Substantia nigra (tissue), 51 donors: ENCODE measurements at places on chromosomes 5 and 9.

GRCh38 chr5:75358117-75358516, 21.1 kb downstream of the HMGCR start:
- no peak for DNase-seq

DNA sequence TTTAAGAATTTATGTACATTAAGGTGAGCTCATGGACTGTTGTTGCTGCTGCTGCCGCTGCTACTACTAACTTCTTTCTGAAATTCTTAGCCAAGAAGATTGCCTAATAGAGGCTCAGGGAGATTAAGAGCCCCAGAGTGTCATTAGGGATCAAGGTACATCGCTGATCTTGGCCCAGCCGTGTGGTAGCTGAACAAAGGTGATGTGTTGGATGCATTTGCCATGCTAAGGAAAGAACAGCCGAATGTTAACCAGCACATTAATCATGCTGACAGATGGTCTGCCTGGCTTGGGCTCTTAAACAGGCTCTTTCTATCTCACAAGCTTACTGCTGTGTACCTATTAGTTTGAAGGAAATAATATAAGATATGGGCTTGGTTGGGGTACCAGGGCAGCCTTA, 137.1 kb downstream of the KCTD16 start:
- no peak for DNase-seq

- no peak for DNase-seq
These were observed 46.2 kb upstream of the NKD2 start for GRCh38 chr5:962386-962785.

- no peak for DNase-seq
These were observed 102.2 kb downstream of the KLF4 start for GRCh38 chr9:107387409-107387808.

DNA sequence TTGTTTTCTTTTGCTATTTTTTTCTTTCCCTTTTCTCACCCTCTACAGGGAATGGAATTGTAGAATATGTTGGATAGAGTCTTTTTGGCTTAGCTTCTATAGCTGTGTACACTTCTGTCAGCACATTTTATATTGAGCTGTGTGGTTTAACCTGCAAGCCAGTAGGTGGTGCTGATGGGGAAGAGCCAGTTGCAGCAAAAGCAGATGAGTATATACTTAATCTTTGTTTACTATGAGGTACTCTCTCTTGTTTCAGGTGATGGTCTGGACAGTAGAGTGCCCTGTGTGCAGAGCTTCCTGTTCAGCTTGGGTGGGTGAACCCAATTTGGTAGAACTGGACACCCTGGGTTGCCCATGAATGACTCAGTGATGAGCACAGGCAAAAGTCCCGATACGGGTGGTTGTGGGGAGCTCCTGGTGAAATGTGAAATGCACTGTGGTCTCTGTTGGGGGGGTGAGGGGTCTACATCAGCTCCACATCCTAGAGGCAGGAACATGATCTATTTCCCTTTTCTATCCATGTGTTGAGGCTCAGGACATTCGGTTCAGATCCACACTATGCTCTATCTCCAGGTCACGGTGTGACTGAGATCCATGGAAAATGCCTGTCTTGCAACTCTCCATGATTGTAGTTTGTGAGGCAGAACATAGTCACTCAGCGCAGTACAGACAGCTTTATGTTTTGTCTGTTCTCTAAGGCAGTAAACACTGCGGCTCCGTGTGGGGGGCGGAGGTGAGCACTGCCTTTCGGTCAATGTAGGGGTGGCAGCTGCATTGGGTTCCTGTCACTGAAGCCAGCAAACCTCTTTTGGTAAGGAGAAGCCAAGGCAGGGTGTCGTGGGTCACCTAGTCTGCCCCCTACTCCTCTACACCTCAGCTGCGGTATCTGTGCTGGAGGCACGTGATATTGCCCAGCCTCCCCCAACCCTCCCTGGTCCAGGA, 353.2 kb downstream of the PRR16 start:
- no peak for DNase-seq
